Activated CD8-positive, alpha-beta memory T cell treated with anti-CD3 and anti-CD28 coated beads, Interleukin-2, amount 10 ng/mL, durations not matched to agents 7 days and 5 days (primary cell): ENCODE measurements at places on chromosomes 2 and 18. TPM values are rescaled to one million over a fixed set of nuclear protein-coding genes. Genes with fewer than 3 reads are reported as not detected.
A peak's percentile ranks its signal among the peaks of the same experiment; 100 is the strongest.

ZNF385B gene
- not detected for total RNA-seq

OR6B2 gene
- total RNA-seq = not detected

CCBE1 gene
- not detected for total RNA-seq

ZCCHC2 gene
- total RNA-seq = 45.7 TPM

MYO5B gene
- not detected for total RNA-seq

CYTIP gene
- 343 TPM for total RNA-seq

ABCB11 gene
- total RNA-seq = not detected

KIF5C gene
- total RNA-seq = 16.2 TPM

PLB1 gene
- 1.2 TPM for total RNA-seq

CYP27C1 gene
- total RNA-seq = not detected

MC2R gene
- not detected for total RNA-seq

CCL20 gene
- total RNA-seq = 0.82 TPM

ALPI gene
- total RNA-seq = not detected

ACVR1C gene
- total RNA-seq = 2.4 TPM

GPR75 gene
- 3.3 TPM for total RNA-seq

DNA sequence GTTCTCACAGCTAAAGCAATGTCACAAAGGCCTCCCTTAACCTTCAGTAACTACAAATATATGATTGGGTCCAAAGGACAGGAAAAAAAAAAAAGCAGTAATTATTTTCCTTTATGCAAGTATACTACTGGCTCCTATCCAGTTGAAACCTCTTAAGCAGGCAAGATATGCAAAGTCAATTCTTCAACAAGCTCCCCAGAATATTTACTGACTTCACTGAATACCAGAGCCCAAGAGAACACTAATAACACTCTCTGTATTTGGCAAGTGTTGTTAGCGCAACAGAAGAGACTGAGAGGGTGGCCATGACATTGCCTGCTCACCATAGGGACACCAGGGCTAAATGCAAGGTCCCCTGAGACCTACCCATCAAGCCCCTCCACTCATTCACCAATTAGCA, 74.5 kb downstream of the AP1S3 start:
- H3K27me3 ChIP-seq = no peaks in the 10 kb centered on the region
- no peak overlapping the region for H3K4me3 ChIP-seq
- peaks cover 41% of the 10 kb centered on the region for H3K4me1 ChIP-seq
- no peak for DNase-seq
- peak overlapping the region; percentile 67 for H3K27ac ChIP-seq

DNA sequence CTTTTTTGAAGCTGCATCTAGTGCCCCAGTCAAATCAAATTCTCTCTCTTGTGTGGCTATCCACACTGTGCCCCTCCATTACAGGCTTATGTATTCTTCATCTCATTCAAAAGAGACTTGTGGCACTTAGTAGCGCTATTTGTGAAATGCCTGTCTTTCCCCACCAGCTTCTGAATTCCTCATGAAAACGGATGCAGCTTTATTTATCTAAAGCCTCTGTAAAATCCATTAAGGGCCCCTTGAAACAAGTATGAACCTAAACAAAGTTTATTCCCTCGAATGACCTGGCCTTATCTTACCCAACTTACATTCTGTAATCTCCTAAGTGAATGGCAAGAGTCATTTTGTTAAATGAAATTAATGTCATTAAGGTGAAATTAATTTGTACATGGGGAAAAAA, 417.4 kb upstream of the PIK3C3 start:
- H3K36me3 ChIP-seq = no peaks in the 10 kb centered on the region
- DNase-seq = no peak
- H3K4me1 ChIP-seq = no peaks in the 10 kb centered on the region
- no peaks in the 10 kb centered on the region for H3K27me3 ChIP-seq

- H3K4me1 ChIP-seq = no peaks in the 10 kb centered on the region
- DNase-seq = no peak
- H3K27me3 ChIP-seq = peaks cover 19% of the 10 kb centered on the region
- H3K27ac ChIP-seq = no peak overlapping the region
Measured at GRCh38 chr2:47312491-47312850, 90.5 kb upstream of the MSH2 start.

DNA sequence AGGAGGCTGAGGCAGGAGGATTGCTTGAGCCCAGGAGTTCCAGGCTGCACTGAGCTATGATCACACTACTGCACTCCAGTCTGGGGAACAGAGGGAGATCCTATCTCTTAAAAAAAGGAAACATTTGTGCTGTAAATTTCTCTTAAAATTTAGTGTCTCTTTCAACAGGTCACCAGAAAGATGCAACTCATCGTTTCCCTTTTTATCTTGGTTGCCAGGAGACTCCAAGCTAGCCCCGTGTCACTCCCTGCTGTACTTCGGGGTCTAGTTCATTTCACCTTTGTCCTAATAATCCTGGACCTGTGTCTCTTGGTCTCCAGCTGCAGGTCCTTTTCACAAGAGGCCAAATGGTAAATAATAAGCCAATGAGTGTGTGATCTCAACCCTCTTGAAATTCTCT, 7.1 kb downstream of the HS1BP3 start:
- no peak overlapping the region for H3K4me3 ChIP-seq
- DNase-seq = no peak
- no peaks in the 10 kb centered on the region for H3K27me3 ChIP-seq
- no peak overlapping the region for H3K27ac ChIP-seq
- H3K36me3 ChIP-seq = peaks cover 2% of the 10 kb centered on the region

DNA sequence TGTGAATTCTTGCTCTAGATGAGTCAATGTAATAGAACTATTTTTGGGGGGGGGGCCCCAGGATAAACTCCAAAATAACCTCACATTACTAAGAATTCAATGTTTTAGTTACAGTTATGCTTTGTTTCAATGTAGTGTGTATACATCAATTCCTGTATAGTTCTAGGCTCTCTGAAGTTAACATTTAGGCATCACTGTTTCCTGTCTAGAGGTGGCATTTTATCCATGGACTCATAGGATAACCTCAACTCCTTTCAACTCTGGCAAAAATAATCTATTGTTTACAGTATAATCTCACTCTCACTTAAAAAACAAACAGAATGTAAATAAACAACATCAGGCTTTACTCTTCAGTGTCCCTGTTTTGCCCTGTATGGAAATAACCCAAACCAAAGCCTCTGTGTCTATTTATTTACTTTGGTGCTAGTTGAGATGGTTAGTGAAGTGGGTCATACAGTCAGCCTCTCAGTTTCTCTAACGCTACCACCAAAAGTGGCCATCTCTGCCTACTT, 79.3 kb upstream of the MMADHC start:
- no peak overlapping the region for H3K27ac ChIP-seq
- DNase-seq = no peak
- H3K36me3 ChIP-seq = no peaks in the 10 kb centered on the region
- H3K27me3 ChIP-seq = no peaks in the 10 kb centered on the region

GRCh38 chr2:200377355-200378336, 71.2 kb downstream of the SPATS2L start:
- no peak overlapping the region for H3K4me3 ChIP-seq
- peaks cover 14% of the 10 kb centered on the region for H3K36me3 ChIP-seq
- H3K4me1 ChIP-seq = peaks cover 82% of the 10 kb centered on the region
- H3K27me3 ChIP-seq = no peaks in the 10 kb centered on the region
- H3K27ac ChIP-seq = peak overlapping the region; percentile 69
- no peak for DNase-seq

GRCh38 chr2:173754165-173754564, 211.0 kb downstream of the SP3 start:
- no peak for DNase-seq
- no peak overlapping the region for H3K27ac ChIP-seq
- peaks cover 5% of the 10 kb centered on the region for H3K27me3 ChIP-seq
- no peaks in the 10 kb centered on the region for H3K36me3 ChIP-seq

GRCh38 chr2:109200616-109201464, 71.8 kb downstream of the SH3RF3 start:
- H3K4me1 ChIP-seq = no peaks in the 10 kb centered on the region
- no peak for DNase-seq
- H3K36me3 ChIP-seq = no peaks in the 10 kb centered on the region

- no peaks in the 10 kb centered on the region for H3K36me3 ChIP-seq
- H3K27ac ChIP-seq = no peak overlapping the region
- H3K4me1 ChIP-seq = no peaks in the 10 kb centered on the region
- no peaks in the 10 kb centered on the region for H3K27me3 ChIP-seq
- no peak overlapping the region for H3K4me3 ChIP-seq
Measured at GRCh38 chr2:13638181-13638580, 921.4 kb downstream of the TRIB2 start.

DNA sequence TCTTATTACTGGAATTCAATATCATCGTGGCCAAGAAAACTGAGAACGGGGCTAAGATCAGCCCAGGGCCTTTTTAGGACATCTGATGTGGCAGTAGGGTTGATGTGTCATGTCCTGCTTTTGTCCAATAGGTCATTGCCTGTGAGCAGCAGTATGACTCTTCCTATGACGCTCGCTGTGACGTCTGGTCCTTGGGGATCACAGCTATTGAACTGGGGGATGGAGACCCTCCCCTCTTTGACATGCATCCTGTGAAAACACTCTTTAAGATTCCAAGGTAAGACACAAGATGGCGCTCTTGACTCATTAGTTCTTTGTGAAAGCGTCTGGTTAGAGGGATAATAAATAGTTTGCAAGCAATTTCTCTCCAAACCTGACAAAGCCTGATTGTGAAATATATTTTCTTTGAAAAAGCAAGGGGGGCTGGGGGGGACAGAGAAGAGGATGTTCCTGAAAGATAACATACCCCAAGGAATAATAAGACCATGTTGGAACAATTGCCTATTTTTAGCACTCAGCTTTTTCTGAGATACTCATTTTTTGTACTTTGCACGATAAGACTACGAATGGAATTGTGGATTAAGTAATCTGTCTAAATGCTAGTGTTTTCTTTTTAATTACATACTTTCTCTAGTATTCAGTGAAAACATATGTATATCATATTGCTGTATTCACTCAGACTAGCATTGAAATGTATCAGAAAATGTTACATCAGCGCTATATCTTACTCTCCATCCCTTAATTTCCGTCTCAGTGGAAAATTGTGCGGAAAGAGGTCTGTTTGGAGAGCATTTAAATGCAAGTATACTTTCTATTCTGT, 58.1 kb downstream of the MYO3B start:
- H3K36me3 ChIP-seq = no peaks in the 10 kb centered on the region
- DNase-seq = no peak
- H3K27me3 ChIP-seq = peaks cover 30% of the 10 kb centered on the region
- H3K4me1 ChIP-seq = no peaks in the 10 kb centered on the region
- H3K4me3 ChIP-seq = no peak overlapping the region

DNA sequence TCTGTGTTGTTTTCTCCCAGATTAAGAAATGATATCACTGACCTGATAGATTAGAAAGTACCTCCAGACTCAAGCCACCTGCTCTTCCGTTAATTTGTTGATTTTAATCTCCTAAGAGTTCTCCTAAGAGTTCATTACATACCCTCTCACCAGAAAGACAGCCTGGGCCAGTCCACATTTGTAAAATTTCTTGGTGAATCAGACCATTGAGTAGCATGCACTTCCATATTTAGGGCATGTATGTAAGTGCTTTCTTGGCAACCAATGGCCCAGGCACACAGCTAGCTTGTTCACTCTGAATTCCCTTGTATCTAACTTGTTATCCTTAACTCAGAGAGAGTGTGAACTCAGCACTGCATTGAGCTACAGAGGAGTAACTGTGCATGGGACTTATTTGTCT, 158.1 kb upstream of the ACAA2 start:
- peaks cover 26% of the 10 kb centered on the region for H3K27me3 ChIP-seq
- H3K4me1 ChIP-seq = no peaks in the 10 kb centered on the region
- H3K27ac ChIP-seq = no peak overlapping the region
- no peaks in the 10 kb centered on the region for H3K36me3 ChIP-seq

GRCh38 chr2:105649534-105649933, 95.2 kb upstream of the NCK2 start:
- H3K36me3 ChIP-seq = no peaks in the 10 kb centered on the region
- DNase-seq = no peak
- no peaks in the 10 kb centered on the region for H3K4me1 ChIP-seq
- no peak overlapping the region for H3K27ac ChIP-seq
- no peak overlapping the region for H3K4me3 ChIP-seq

DNA sequence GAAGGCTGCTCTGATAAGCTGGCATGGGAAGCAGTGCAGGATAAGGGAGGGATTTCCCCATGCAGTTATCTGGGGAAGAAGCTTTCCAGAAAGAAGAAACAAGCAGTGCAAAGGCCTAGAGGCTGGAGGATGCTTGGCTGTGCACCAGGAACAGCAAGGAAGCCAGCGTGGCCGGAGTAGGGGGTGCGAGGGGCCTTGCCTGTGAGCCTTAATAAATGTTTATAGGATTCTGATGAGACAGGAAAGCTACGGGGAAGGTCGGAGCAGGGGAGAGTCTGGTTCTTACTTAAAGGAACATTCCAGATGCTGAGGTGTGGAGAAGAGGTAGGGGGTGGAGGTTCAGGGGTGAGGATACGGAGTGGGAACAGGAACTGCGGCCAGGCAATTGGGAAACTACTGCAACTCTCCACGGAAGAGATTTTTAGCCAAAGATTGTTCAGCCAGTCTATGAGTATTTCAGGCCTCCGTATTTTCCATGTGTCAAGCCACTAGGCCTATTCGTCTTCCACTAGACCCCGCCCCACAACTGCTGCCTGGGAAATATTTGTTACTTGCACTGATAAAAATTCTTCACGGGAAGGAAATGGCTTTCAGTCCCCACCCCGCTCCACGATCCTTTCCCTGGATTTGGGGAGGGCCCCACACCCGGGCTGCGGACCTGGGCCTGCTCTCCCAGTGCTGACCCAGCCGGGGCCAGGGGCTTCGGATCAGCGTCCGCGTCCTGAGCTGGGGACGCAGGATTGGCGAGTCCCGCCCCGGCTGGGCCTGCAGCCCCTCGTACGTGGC, 516 bp downstream of the EIF2AK2 start:
- no peaks in the 10 kb centered on the region for H3K27me3 ChIP-seq
- DNase-seq = peak; percentile 61
- H3K4me3 ChIP-seq = peak overlapping the region; percentile 98
- H3K27ac ChIP-seq = peak overlapping the region; percentile 98

DNA sequence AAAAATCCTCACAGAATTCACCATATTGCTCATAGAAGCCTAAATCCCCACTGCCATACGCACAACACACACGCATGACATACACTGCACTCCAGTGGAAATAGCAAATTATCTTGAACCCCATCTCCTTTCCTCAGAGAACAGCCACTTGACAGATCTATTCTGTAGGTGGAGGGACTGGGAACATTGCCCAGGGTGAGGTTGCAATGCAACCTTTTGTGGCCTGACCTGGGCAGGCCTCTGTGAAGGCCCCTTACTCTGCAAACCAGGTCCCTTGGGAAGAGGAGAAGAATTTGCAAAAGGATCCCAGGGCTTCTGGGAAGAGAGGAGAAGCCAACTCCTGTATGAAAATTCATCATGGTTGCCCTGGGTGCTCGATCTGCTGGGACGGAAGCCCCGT, 51.9 kb downstream of the SDC1 start:
- DNase-seq = no peak
- no peaks in the 10 kb centered on the region for H3K4me1 ChIP-seq
- H3K4me3 ChIP-seq = no peak overlapping the region
- no peak overlapping the region for H3K27ac ChIP-seq
- no peaks in the 10 kb centered on the region for H3K36me3 ChIP-seq
- H3K27me3 ChIP-seq = peaks cover 6% of the 10 kb centered on the region

GRCh38 chr2:196453613-196454047, 185.9 kb upstream of the CCDC150 start:
- DNase-seq = peak; percentile 60
- no peaks in the 10 kb centered on the region for H3K36me3 ChIP-seq
- no peak overlapping the region for H3K4me3 ChIP-seq
- peaks cover 39% of the 10 kb centered on the region for H3K27me3 ChIP-seq

GRCh38 chr2:127343277-127343676, 44.5 kb downstream of the MAP3K2 start:
- peaks cover 9% of the 10 kb centered on the region for H3K4me1 ChIP-seq
- H3K27me3 ChIP-seq = no peaks in the 10 kb centered on the region
- H3K36me3 ChIP-seq = peaks cover 19% of the 10 kb centered on the region
- no peak overlapping the region for H3K4me3 ChIP-seq
- H3K27ac ChIP-seq = no peak overlapping the region
